Activated CD4-positive, alpha-beta T cell treated with anti-CD3 and anti-CD28 coated beads, Interleukin-2, amount 10 ng/mL, durations not matched to agents 24 days and 14 days (primary cell): ENCODE measurements at places on chromosomes 4 and X. TPM values are rescaled to one million over a fixed set of nuclear protein-coding genes. Genes with fewer than 3 reads are reported as not detected.

Gene SSX4B
- not detected in 2 replicates for total RNA-seq

Gene ARSJ
- not detected in 2 replicates for total RNA-seq

Gene ZCCHC12
- not detected in 2 replicates for total RNA-seq

Gene SNCA
- 0.19 and 0.23 TPM in 2 replicates for total RNA-seq

Gene C4orf36
- not detected in 2 replicates for total RNA-seq

Gene ASB12
- not detected in 2 replicates for total RNA-seq

Gene SULT1E1
- total RNA-seq = not detected in 2 replicates

Gene SMR3B
- not detected in 2 replicates for total RNA-seq

Gene EDA2R
- total RNA-seq = 2.7 and 3.6 TPM in 2 replicates

Gene CT55
- total RNA-seq = not detected in 2 replicates

Gene BEX5
- total RNA-seq = 0.71 and 0.98 TPM in 2 replicates

Gene TCEANC
- total RNA-seq = 3.0 and 4.2 TPM in 2 replicates

Gene CACNA1F
- total RNA-seq = 0.07 and 0.14 TPM in 2 replicates

Gene USP17L20
- not detected in 2 replicates for total RNA-seq

Gene TLR6
- 0.88 and 1.1 TPM in 2 replicates for total RNA-seq

Gene FAM199X
- total RNA-seq = 10.1 and 10.7 TPM in 2 replicates

Gene GPR50
- total RNA-seq = not detected in 2 replicates

Gene SORBS2
- total RNA-seq = not detected in 2 replicates

Gene PRR32
- not detected in 2 replicates for total RNA-seq

Gene CFAP299
- total RNA-seq = not detected in 2 replicates

Gene TIGD4
- 0.28 and 0.31 TPM in 2 replicates for total RNA-seq

Gene WDR19
- total RNA-seq = 12.1 and 15.6 TPM in 2 replicates

Gene IL21
- total RNA-seq = 93.8 and 95.3 TPM in 2 replicates

Gene MID1IP1
- total RNA-seq = 104 and 108 TPM in 2 replicates

Gene PCDH7
- not detected in 2 replicates for total RNA-seq

Gene RBMXL3
- not detected in 2 replicates for total RNA-seq
